Stimulated activated naive CD4-positive, alpha-beta T cell (primary cell): ENCODE measurements at places on chromosomes 12 and 14.

- DNase-seq = peak; percentile 23
Observed at GRCh38 chr12:98645572-98646067, 530 bp downstream of the APAF1 start.

DNA sequence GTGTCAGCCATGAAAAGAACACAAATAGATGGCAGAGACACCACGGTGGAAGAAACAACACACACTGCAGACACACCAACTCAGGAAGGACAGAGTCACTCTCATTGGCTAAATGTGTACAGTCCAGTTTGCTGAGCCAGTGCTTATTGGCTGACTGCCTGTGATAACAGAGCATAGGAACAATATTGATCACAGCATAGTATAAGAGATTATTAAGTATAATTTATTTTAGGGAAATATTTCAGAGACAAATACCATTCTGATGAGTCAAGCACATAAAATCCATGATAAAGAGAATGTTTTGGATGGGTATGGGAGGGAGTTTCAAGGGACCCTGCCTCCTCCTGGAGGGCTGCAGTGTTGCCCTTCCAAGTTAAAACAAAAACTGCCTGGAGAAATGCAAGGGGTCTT lies 50.9 kb downstream of the BTG1 start:
- DNase-seq = no peak

DNA sequence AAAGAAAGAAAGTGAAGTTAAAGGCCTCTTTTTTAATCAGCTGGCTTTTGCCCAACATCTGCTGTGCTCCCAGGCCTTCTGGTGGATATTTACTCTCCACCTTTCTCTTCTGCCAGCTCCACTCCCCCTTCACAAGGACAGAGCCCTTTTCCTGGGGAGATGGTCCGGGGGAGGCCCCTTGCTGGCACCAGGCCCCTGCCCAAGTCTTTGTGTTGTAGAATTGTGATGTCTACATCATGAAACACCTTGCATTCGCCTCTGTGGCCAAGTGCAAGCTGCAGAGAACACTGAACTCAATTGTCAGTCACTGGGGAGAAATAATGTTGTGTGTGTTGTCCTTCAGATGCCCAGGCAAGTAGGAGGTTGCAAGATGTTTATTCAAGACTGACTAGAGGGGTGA lies 150.3 kb downstream of the DPF3 start:
- DNase-seq = no peak

DNA sequence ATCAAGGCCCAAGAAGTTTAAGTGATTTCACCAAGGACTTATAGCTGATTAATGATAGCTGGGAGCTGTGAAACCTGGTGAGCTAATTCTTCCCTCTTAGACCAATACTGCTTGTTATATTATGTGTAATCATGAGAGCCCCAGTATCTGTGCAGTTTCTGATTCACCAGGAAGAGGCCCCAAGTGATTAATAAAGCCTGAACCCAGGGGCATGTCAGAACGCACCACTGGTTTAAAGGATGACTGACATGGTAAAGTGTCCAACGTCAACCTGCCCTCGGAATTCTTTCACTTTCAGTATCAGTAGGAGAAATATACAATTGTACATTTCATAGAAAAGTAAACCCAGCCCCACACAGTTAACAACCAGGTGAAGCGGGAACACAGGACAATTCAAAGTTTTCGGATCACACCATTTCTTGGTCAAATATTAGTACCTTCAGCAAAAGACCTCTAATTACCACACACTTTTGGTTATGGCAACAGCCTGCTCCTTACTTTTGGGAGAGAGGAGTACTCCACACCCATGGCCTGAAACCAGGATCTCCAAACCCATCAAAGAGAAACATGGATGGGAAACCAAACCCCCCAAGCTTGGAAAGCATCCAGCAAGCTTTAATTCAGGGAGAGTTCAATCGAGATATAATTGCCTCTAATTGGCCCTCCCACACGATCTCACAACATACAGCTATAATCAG lies 28.5 kb downstream of the TMCC3 start:
- DNase-seq = no peak

DNA sequence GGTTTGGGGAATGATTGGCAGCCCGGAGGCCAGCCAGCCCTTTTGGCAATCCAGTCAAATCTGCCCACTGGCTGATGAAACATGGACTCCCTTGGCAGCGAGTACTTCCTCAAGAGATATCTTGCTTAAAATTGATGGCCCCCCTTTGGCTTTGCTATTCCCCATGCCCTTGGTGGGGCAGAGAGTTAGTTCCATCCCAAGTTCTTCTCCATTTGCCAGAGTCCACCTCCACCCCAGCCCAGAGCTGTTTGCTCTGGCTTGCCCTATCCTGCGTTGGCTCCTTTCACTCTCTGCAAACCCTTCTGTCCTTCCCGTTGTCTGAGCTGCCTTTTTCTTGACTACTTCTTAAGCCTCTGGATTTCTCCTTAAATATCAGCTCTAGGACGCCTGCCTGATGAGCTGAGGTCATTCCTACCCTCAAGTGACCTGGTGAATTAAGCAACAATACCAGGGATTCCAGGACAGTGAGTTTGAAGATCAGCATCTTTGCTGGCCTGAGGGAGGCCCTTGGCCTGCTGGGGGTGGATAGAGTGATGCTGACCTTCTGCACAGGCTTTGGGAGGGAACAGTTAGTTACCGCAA lies 212.0 kb downstream of the CACNA1C start:
- DNase-seq = no peak

GRCh38 chr12:13046964-13047363 lies 2.8 kb downstream of the FAM234B start:
- no peak for DNase-seq

GRCh38 chr12:110170535-110171185 lies 46.5 kb downstream of the IFT81 start:
- no peak for DNase-seq

- no peak for DNase-seq
Observed at GRCh38 chr12:44972746-44973421, 78.0 kb downstream of the DBX2 start.

DNA sequence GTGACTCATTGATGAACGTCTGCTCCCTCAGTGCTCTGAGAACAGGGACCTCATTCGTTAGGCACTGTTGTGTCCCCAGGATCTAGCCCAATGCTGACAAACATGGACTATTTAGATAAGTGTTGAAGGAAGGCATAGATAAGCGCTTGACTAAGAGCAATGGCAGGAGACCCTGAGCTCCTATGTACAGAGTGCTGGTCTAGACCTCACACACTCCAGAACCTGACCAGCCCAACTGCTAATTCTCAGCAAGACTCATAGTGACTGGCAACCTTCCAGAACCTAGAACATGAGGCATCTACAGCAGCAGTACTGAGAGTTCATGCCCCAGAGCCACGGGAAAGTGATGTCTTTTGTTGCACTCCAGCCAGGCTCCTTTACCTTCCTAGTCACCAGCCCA lies 69.2 kb downstream of the CRACR2A start:
- no peak for DNase-seq

GRCh38 chr14:99176156-99176945 lies 95.6 kb downstream of the BCL11B start:
- no peak for DNase-seq

- no peak for DNase-seq
Observed at GRCh38 chr12:131141514-131141913, 187.8 kb downstream of the ADGRD1 start.

- DNase-seq = no peak
Observed at GRCh38 chr14:89833120-89833532, 121.4 kb downstream of the EFCAB11 start.

DNA sequence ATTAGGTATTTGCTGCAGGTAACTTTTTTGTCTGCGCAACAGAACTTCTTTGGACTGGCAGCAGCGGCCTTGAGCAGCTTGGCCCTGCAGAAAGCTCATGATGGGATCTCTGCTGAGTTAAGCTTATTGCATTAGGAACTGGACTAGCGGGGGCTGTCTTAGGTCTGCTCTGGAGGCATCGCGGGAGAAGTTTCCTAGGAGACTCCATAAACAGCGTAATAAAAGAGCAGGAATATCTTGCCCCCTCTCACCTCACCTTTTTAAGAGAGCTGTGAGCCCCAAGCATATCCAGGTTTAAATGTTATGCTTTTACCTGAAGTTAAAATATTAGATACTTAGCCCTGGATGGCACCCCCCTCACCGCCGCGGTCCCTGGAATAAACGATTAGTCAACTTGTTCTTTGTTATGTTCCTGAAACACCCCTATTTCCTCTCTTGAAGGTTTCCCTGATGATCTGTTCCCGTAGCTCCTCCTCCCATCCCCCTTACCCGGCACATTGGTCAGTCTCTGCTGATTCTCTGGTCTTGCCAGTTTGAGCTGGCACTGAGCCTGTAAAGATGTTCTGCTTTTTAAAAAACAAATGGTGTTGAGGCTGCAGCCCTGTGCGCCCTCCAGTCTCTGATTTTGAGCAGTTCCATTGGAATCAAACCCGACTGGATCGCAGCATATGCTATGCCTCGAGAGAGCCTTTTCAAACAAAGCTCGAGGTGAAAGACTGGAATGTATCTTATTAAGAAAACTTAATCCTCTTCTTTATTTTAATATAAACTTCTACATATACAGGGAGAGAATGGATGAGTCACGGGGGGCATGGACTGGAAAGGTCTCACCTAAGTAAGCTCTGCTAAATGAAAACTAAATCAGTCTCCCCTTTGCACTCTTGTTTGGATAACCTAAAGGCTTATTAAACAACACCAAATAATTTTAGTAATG lies 1.9 kb downstream of the MLXIP start:
- DNase-seq = no peak

GRCh38 chr14:65943150-65943549 lies 530.6 kb downstream of the FUT8 start:
- no peak for DNase-seq

DNA sequence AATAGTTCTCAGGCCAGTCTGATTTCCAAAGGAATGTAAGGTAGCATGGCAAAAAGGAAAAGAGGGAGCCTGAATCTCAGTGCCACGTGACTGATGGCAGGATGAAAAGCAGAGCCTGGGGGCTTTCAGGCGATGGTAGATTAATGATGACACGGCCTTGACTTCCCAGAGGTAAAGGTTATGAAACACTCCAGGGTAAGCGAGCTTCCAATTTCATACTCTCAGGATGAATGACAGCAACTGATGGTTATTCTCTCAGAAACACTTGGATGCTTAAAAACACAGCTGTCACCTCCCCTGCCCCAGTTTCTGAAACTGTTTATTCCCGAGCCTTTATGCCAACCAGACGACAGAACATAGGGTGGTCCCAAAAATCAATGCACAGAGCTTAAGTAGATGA lies 28.8 kb downstream of the GDF11 start:
- no peak for DNase-seq

GRCh38 chr12:94100211-94100627 lies 48.2 kb upstream of the PLXNC1 start:
- peak; percentile 1 for DNase-seq

DNA sequence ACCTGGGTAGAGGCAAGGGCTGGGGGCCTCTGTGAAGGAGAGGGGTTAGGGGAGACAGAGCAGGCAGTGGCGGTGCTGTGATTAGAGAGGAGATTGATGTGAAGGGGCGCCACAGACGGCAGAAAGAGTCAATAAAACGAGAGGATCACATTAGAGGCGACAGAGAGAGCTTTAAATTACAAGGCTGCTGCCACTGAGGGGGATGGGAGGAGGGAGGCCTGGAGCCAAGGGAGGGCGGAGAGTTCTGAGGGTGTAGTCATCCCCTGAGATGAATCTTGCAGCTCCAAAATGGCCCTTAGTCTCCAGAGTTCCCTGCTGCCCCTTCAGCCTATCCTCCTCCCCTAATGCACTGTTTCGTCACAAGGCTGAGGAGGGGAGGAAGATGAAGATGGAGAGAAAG lies 12.8 kb downstream of the ZFHX2 start:
- no peak for DNase-seq

DNA sequence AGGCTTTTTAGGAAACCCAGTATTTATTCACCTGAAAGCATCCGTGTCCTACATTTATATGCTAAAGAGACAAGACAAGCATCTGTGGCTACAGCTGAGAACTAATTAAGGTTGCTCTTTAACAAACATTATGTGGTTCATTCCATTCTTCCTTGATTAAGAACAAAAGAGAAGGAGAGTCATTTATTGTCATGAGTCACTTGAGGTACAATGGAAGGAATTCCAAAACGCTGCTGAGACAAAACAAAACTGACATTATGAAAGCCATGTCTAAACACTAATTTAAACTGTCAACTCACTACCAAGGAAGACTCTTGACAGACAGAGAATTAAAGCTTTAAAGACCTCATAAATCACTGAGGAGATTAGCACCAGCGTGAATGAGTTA lies 214.4 kb downstream of the BMP4 start:
- DNase-seq = no peak

DNA sequence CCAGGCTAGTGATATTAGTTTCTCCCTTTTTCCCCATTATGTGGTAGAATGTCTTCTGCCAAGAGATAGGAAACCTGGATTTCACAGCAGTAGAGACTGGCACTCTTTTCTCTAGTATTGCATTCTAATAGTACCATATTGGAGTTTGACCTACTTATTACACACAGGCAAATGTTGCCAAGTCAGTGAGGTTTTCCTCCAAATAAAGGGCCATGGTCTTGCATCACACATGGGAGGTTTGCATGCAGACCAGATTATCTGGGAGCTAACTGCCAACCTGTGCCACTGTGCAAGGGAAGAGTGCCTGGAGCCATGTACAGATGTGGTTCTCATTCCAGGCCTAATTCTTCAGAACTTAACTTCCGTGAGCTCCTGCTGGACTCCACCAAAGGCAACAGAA lies 113.3 kb downstream of the ANO6 start:
- DNase-seq = no peak

GRCh38 chr12:29530436-29530835 lies 33.0 kb upstream of the OVCH1 start:
- DNase-seq = no peak

DNA sequence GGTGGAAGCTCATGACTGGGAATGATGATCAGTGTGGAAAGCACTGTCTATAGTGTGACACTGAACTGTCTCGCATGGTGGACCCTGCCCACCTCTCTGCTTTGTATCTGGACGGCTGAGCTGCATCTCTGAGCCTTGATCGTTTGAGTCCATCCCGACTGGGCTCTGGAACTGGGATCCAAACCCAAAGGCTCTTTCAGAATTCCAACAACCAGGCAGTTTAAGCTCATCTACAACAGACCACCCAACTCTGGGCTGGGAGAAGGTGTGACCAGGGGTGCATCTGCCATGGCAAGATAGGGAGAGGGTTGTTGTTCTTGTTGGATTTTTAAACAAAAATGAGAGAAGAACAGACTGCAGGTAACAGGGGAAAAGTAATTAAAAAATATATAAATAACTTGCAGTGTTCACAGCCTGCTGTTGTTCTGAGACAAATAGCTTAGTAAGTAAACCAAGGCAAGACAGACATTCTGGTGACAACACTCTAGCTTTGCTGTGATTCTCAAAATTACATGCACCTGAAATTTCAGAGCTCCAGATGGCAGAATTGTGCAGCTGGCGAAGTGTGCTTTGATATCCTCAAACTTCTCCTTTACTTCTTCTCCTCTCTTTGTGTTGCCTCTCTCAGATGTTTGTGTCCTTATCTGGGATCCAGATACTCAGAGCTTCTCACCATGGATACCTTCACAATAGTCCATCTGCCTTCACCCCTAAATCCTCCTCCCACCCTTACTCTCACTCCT lies 209.6 kb downstream of the EMP1 start:
- no peak for DNase-seq
